ENCODE measurements at places on chromosomes 7 and 10. TPM values are rescaled to one million over a fixed set of nuclear protein-coding genes. Genes with fewer than 3 reads are reported as not detected.

Gene PDLIM1
- total RNA-seq = 4.0 TPM

Gene OPN1SW
- not detected for total RNA-seq

Gene CLRN3
- not detected for total RNA-seq

Gene SPDYE1
- total RNA-seq = under 0.01 TPM

Gene FMC1
- total RNA-seq = 13.7 TPM

Gene BTBD16
- not detected for total RNA-seq

Gene HPSE2
- total RNA-seq = not detected

Gene ADIRF
- total RNA-seq = 197 TPM

Gene UPK3B
- 0.32 TPM for total RNA-seq

Gene NOM1
- total RNA-seq = 10.6 TPM

Gene IL6
- 0.94 TPM for total RNA-seq

Gene CALML3
- not detected for total RNA-seq

Gene ERVW-1
- total RNA-seq = not detected

Gene CYP3A4
- not detected for total RNA-seq

Gene OR9A2
- not detected for total RNA-seq

Gene ZNF467
- 0.95 TPM for total RNA-seq

Gene GNGT1
- not detected for total RNA-seq

Gene FAM25G
- not detected for total RNA-seq

Gene KLHDC10
- 22.5 TPM for total RNA-seq

Gene AKR1B15
- total RNA-seq = not detected

Gene PLCE1
- total RNA-seq = 3.3 TPM

Gene SUFU
- total RNA-seq = 2.9 TPM

Gene UCMA
- total RNA-seq = not detected

Gene SLC39A12
- total RNA-seq = not detected

Gene AGFG2
- 4.3 TPM for total RNA-seq

Gene STRIP2
- total RNA-seq = 0.77 TPM

Gene ATP6V0A4
- not detected for total RNA-seq
